ENCODE measurements at places on chromosomes 3 and 15.
A peak's percentile ranks its signal among the peaks of the same experiment; 100 is the strongest.

DNA sequence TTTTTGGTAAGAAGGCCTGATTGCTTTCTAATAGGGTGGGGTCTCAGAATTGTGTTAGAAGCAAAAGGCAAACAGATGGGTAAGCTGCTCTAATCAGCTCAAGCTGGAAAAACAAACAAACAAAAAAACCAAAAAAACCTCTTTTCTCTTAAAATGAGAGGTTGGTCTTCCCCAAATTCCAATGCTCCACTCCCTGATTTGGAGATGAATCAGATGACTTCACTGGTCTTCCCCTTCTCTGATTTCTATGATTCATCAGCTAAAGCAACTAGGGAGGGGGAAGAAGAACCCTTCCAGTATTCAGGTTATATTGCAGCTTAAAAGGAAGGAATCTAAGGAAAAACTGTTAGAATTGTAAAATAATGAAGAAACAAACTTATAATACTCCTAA lies 9.6 kb upstream of the ANXA2 start:
- DNase-seq, result no peak

DNA sequence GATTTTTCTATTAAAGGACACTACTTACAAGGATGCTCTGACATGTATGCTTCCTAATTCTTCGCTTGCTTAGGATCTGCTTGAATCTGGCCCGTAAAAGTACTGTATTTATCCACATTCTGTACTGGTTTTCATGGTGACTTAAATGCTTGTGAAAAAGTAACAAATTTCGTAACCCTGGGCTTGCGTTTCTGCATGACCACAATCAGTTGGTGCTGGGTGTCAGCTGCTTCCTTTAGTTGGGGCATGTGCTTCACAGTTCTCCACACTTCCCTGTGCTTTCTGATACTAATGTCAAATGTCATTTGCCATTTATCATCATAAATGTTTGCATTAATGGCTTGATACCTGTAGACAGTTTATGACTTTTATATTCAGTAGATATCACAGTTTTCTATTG lies 218.4 kb upstream of the MLF1 start:
- DNase-seq, result no peak

GRCh38 chr3:2774481-2775249 lies 335.5 kb downstream of the IL5RA start:
- no peak for DNase-seq

GRCh38 chr15:71149646-71150557 lies 34.6 kb downstream of the THSD4 start:
- DNase-seq, result no peak

DNA sequence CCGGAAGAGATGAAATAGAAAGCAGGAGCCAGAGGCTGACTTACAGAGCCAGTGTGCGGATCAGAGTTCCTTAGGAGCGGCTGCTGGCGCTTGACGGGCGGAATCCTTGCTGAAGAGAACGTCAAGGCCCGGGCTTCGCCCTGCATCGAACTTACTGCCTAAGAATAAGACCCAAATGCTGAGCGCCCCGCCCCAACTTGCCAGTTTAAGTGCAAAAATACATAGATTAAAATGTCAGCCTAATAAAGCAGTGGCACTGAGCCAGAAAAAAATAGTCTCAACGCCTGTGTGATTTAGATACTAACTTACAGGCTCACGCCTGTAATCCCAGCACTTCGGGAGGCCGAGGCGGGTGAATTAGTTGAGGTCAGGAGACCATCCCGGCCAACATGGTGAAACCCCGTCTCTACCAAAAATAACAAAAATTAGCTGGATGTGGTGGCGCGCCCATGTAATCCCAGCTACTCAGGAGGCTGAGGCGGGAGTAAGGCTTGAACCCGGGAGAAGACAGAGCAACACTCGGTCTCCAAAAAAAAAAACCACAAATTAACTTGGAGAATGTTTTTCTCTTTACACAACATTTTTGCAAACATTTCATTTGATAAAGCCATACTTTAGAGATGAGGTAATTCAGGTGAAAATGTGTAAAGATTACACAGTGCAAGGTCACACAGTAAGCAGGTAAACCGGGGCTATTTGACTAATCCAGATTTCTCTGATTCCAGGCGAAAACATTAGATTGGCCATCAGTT lies 1.2 kb upstream of the UBP1 start:
- DNase-seq, result no peak

- DNase-seq, result no peak
These were observed 75.4 kb upstream of the POMGNT2 start for GRCh38 chr3:43181202-43181821.

DNA sequence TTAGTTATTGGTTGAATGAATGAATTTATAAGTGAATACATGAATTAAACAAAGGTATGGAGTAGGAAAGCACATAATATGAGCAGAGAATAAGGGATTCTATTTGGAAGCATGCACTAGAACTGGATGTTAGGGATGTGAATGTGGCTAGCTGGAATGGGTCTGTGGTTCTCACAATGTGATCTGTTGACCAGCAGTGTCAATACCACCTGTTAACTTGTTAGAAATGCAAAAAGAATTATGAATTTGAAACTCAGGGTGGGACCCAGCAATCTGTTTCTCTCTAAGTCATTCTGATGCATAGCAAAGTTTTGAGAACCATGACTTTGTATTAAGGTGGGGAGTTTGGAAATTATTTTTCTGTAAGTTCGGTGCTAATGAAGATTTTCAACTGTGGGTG lies 41.0 kb upstream of the SATB1 start:
- DNase-seq, result no peak

- no peak for DNase-seq
These were observed 16.6 kb downstream of the PARP15 start for GRCh38 chr3:122594025-122594424.

DNA sequence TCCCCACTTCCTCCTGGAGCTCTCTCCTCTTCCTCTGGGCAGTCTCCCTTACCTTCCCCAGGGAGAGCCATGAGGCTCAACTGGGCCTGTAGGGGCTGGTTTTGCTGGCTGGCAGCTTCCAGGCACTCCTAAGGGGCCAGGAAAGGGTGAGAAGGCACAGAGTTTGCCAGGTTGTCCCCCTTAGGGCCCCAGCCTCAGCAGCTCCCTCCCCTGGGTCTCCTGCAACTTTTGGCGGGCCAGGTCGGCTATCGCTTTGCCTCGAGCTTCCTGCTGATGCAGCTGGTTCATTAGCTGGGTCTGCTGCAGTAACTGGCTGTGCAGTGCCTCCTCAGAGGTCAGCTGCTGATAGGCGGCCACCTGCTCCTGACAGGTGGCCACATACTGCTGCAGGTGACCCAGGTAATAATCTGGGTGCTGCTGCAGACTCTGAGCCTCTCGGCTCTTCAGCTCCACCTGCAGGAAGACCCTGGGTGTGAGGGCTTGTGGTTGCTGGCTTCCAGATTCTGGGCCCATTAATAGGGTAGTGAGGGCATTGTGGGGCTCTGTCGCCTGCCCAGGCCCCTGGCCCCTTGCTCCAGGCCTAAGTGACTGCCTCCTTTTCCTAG lies 29.7 kb upstream of the OR4F6 start:
- no peak for DNase-seq

DNA sequence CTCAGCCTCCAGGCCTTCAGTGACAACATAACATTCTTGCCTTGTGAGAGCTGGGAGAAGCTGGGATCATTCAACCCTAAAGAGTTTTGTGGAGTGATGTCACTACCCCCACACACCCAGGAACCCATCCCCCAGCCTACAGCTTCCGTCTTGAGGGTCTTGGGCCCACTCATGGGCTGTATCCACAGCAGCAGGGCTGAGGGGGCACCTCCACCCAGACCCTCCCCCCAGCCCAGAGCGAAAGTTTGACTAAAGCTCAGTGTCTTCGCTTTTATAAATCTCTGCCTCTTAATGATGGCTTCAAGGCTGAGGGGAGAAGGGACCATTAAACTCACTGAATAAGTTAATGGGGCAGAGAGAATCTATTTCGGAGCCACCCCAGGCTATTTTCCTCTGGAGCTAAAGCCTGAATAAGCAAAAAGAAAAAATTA lies 23.8 kb downstream of the NTRK3 start:
- DNase-seq, result no peak

- peak; percentile 78 for DNase-seq
These were observed 16.1 kb downstream of the SH2D7 start for GRCh38 chr15:78108300-78109084.

DNA sequence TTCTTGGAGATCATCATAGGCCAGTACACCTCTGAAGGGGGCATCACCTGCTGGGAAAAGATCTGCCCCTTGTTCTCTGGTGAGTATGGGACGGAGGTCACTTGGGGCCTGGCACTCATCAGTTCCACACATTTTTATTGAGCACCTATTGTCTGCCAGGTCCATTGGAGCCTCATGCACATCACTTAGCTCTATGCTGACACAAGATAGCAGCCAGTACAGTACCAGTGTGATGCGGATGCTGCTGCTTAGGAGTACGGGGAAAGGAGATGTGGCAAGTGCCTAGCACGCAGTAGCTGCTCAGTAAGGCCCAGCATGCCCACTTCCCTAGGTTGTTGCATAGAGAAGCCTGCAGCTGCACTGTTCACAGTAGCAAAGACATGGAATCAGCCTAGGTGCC lies 43.4 kb downstream of the SLC6A6 start:
- DNase-seq, result no peak

DNA sequence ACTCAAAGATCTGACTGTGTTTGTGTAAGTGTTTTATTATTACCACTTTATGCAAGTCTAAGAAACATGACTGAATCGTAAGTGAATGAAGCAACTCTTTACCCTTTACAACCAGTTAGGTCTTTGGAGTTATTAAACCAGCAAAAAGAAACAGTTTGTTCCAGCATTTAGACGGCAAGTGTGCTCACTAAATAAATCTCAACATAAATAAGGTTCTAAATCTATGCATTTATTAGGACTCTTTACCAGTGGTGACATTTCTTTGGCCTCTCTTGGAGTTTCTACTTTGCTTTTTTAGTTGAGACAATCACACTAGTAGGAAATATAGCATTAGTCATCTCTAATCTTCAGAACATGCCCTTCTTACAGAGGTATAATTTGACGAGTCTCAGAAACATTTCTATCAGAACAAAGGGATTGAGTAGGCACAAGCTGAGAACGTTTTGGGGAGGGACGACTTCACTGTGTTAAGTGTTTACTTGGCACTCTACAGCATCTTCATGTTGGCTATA lies 739.9 kb upstream of the NR2F2 start:
- DNase-seq, result no peak

GRCh38 chr3:42492508-42493080 lies 9.8 kb upstream of the VIPR1 start:
- DNase-seq, result no peak

DNA sequence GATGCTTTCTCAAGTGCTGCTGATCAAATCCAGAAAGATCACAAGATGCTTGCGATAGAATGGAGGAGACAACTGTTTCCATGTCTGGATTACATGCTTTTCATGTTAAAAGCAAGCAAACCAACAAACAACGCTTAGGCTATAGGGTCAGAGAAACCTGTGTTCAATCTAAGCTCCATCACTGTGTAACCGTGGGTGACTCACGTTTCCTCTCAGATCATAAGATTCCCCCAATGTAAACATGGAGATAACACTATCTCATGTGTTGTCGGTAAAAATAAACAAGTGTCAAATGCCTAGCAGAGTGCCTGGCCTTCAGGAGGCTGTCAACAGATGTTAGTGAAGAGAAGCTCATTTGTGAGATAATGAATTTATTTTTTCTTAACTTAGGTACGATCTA lies 907.8 kb downstream of the NTRK3 start:
- no peak for DNase-seq

- DNase-seq, result no peak
These were observed 84.7 kb upstream of the THBS1 start for GRCh38 chr15:39495871-39496840.

DNA sequence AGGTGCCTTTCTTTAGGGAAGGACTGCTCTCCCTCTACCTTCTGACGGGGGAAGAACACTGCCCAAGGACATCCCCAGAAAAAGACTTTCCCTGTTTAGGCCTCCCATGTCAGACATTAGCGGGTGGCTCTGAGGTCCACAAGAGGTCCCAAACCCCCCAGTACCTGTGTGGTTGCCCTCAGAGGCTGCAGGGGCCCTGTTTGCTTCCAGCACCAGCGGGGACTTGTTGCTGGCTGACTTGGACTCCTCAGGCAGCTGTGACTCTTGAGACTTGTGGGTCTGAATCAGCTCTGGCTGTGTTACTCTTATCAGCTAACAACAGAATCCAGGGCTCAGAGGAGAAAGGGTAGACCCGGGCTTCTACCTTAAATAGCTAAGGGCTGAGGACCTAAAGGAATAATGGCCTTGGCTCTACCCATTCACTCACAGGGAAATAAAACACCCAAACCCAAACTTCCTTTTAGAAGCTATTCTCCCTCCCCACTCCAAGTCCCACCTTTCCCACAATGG lies 39.2 kb downstream of the SEMA3G start:
- DNase-seq, result no peak

DNA sequence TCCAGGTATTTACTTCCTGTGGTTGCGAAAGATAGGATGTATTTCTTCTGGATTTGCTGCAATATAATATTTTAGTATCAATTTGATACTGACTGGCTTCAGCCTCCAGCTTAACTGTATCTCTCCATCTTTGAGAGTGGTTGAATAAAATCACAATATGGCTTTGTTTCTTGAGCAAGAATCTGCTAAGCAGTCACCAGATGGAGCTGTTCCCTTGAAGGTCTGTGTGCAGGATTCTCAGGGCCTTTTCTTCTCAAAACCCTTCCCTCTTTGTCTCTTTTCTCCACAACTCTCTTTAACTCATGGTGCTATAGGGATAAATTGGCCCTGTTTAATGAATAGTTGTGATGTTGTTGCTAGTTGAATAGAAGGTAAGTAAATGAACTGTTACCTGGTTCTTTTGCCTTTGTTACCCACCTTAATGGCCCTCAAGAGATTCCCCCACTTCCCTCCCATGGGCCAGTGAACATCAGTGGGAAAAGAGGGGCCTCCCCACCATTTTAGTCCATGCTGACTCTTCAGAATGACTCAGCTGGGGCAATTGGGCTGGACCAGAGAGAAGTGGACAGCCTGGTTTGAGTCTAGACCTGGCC lies 34.8 kb upstream of the RAB6B start:
- DNase-seq, result peak; percentile 70

GRCh38 chr3:14428087-14429033 lies 26.0 kb downstream of the SLC6A6 start:
- peak; percentile 47 for DNase-seq

GRCh38 chr3:131713416-131714123 lies 210.8 kb upstream of the MRPL3 start:
- DNase-seq, result no peak

DNA sequence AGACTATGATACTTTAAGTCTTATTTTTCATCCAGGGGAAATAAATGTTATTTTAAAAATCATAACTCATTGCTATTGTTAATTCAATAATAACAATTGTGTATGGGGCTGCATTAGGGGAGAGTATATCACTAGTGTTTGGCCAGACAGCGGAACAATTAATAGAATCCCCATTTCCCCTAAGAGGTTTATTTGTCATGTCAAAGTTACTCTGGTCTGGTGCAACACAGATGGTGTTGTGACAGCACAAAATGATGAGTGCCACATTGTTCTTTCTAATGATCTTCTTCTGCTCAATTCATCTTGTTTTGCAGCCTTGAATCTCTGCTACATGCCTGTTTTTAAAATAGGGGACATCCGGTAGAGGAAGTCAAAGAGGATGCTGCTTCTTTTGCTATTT lies 351.6 kb downstream of the NSUN3 start:
- DNase-seq, result no peak

- DNase-seq, result no peak
These were observed 70.7 kb downstream of the SLC12A8 start for GRCh38 chr3:125141596-125142419.

All from cerebellum (tissue), 4 donors.